GM23248 (cell line): ENCODE measurements at places on chromosomes 12 and 14. TPM values are rescaled to one million over a fixed set of nuclear protein-coding genes. Genes with fewer than 3 reads are reported as not detected.

MARS1 gene
- 184 and 198 TPM in 2 replicates for total RNA-seq

FAM186B gene
- 0.22 and 1.4 TPM in 2 replicates for total RNA-seq

MYF5 gene
- not detected in 2 replicates for total RNA-seq

CD163 gene
- total RNA-seq = not detected in 2 replicates

LHX5 gene
- total RNA-seq = not detected in 2 replicates

BCL11B gene
- total RNA-seq = not detected in 2 replicates

DHRS2 gene
- not detected in 2 replicates for total RNA-seq

RIMKLB gene
- total RNA-seq = 21.9 and 23.2 TPM in 2 replicates

NELL2 gene
- not detected in 2 replicates for total RNA-seq

SCNN1A gene
- total RNA-seq = 0.76 TPM in 1 of 2 replicates, not detected in the other

SDR9C7 gene
- total RNA-seq = not detected in 2 replicates

KRT6C gene
- not detected in 2 replicates for total RNA-seq

ARHGEF25 gene
- 24.2 and 43.0 TPM in 2 replicates for total RNA-seq

FLVCR2 gene
- not detected in 2 replicates for total RNA-seq

KRT83 gene
- not detected in 2 replicates for total RNA-seq

COX8C gene
- total RNA-seq = not detected in 2 replicates

BEST3 gene
- total RNA-seq = 0.25 TPM in 1 of 2 replicates, not detected in the other

SYNDIG1L gene
- total RNA-seq = not detected in 2 replicates

EPS8 gene
- total RNA-seq = 107 and 123 TPM in 2 replicates

RAN gene
- 389 and 541 TPM in 2 replicates for total RNA-seq

ESR2 gene
- not detected in 2 replicates for total RNA-seq

SIX4 gene
- 9.2 and 12.2 TPM in 2 replicates for total RNA-seq

TEX22 gene
- 0.13 and 0.43 TPM in 2 replicates for total RNA-seq

AQP2 gene
- total RNA-seq = not detected in 2 replicates

KRT74 gene
- total RNA-seq = not detected in 2 replicates

GLT1D1 gene
- not detected in 2 replicates for total RNA-seq

FSCB gene
- not detected in 2 replicates for total RNA-seq

SOX5 gene
- not detected in 2 replicates for total RNA-seq

VSIG10 gene
- 11.6 and 40.1 TPM in 2 replicates for total RNA-seq

CLEC2A gene
- not detected in 2 replicates for total RNA-seq

EMC9 gene
- 17.1 and 22.9 TPM in 2 replicates for total RNA-seq

PPM1H gene
- total RNA-seq = 0.13 and 1.2 TPM in 2 replicates

GPRC5D gene
- total RNA-seq = not detected in 2 replicates

ANKRD33 gene
- total RNA-seq = not detected in 2 replicates

SERPINA9 gene
- total RNA-seq = not detected in 2 replicates

TAS2R30 gene
- total RNA-seq = 0.13 and 0.32 TPM in 2 replicates

FICD gene
- total RNA-seq = 8.6 and 9.4 TPM in 2 replicates

STAB2 gene
- total RNA-seq = not detected in 2 replicates

SLC38A4 gene
- 0.54 and 2.3 TPM in 2 replicates for total RNA-seq

LGR5 gene
- not detected in 2 replicates for total RNA-seq

NOS1 gene
- not detected in 2 replicates for total RNA-seq

PLD4 gene
- not detected in 2 replicates for total RNA-seq

XRCC3 gene
- 19.1 and 20.3 TPM in 2 replicates for total RNA-seq

KERA gene
- not detected in 2 replicates for total RNA-seq

KLRG1 gene
- not detected in 2 replicates for total RNA-seq

HCFC2 gene
- total RNA-seq = 24.0 and 26.8 TPM in 2 replicates

ACADS gene
- total RNA-seq = 14.5 and 20.6 TPM in 2 replicates

PLEKHG7 gene
- not detected in 2 replicates for total RNA-seq

RPL10L gene
- not detected in 2 replicates for total RNA-seq

MIP gene
- not detected in 2 replicates for total RNA-seq

AGAP2 gene
- under 0.01 TPM in 1 of 2 replicates, not detected in the other for total RNA-seq
